ENCODE measurements at places on chromosomes 12 and 14.

GRCh38 chr14:65153101-65153500, 50.8 kb upstream of the MAX start:
- no peak for DNase-seq

DNA sequence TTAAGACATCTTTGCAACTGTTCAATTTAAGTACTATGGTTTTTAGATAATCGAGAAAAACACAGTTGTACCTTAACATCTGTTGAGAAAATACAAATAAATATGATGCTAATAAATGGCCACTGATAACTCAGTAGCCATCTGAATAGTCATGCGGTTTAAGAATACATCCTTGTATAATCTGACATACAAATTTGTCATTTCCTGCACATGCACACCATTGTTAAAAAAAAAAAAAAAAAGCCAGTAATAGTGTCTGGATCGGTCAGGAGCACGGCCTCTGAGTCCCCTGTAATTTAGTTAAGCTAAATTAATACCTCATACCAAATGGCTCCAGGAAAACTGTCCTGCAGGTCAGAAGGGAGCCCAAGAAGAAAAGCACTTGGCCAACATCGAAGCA, 16.8 kb downstream of the RFC5 start:
- no peak for DNase-seq

GRCh38 chr12:40104461-40105264, 1.2 kb downstream of the SLC2A13 start:
- DNase-seq, result no peak

DNA sequence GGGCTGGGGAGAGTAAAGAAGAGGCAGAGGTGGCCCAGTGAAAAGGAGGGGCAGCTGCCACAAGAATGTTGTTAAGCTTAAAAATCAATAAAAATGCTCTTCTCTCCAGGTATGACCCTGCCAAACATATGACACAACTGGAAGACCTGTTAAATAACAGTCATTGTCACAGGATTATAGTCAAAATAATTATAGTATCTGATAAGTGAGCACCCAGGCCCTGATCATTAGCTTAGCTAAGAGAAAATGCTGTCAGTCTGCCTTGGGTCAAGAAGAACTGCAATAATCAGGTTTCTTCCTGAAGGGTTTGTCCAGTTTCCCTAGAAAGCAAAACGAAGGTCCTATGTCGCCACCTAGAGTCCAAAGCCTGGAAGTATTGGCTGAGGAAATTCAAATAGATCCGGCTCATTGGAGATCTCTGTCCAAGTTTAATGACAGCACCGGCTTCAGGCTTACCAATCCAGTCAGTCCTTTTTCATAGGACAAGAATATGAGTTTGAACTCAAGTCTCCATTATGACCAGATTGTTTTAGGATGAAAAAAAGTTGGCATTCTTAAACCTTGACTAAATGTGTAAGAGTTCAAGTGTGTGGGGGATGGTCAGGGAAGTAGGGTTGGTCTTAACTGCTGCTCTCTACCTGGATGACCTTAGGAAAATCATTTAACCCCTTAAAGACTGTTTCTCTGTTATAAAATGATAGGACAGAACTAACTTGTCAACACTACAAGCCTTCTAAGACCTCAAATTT, 22.5 kb upstream of the NKX2-8 start:
- no peak for DNase-seq

- no peak for DNase-seq
These were observed 8.0 kb upstream of the MYH7 start for GRCh38 chr14:23443411-23443812.

DNA sequence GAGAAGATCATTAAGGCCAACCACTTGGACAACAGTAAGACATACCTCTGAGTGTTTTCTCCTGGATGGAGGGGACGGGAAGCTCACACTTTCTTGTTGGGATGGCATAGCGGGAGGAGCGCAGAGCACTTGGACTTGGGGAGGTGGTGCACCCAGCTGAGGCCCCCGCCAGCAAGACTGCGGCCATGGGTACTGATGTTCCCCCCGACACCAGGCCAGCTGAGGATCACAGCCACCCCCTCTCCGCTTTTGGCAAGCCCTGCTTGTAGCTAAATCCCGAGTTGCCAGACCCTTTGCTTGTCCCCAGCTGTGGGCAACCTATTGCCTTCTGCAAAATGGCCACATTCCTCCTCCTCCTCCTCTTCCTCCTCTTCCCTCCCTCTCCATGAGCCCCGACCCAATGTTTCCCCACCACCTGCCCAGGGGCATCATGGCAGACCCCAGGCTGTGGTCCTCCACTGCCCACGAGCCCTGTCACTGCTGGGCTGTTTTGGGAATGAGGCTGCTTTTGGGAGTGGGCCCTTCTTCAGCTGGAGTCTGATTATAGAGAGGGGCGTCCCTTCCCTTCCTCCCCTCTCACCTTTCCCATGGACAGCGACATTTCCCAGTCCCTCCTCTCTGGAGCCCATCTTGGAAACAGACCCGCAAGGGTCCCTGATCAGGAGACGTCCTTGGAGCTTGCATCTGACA, 62.8 kb downstream of the PRMT8 start:
- no peak for DNase-seq

GRCh38 chr14:99075771-99076375, 196.1 kb downstream of the BCL11B start:
- DNase-seq, result no peak

DNA sequence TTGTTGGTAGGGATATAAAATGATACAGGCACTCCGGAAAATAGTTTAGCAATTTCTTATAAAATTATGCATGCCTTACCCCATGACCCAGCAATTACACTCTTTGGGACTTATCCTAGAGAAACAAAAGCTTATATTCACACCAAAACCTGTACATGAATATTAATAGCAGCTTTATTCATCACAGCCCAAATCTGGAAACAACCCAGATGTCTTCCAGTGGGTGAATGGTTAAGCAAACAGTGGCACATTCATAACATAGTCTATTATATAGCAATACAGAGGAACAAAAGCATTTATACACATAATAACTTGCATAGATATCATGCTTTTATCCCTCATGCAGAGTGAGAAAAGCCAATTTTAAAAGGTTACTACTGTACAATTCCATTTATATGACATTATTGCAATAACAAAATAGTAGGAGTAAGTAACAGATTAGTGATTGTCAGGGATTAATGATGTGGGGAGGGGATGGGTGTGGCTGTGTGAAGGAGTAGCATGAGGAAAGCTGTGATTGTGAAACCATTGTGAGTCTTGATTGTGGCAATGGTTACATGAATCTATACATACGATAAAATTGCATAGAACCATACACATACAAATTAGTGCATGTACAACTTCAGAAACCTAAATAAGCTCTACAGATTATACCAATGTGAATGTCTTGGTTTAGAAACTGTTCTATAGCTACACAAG, 363.1 kb upstream of the OR4E1 start:
- DNase-seq, result no peak

- DNase-seq, result no peak
These were observed 14.3 kb upstream of the CORO1C start for GRCh38 chr12:108745641-108746040.

DNA sequence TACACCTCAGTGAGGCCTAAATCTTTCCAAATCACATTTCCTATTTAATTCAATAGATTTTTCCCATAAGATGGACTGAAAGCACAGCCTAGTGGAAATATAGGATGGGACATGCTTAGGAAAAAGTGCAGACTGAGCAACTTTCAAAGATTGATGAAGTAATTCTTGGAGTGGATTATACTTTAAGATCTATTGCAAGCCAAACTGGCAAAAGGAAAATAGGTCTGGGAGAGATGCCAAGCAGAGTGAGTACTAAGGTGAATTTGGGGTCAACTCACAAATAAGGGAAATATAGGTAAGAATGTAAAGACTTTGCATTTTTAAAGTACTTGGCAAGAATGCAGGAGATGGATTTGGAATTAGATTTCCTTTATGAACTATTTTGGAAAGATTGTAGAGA, 170.2 kb upstream of the FOXG1 start:
- no peak for DNase-seq

- DNase-seq, result no peak
These were observed 108.5 kb downstream of the DICER1 start for GRCh38 chr14:95048771-95049312.

DNA sequence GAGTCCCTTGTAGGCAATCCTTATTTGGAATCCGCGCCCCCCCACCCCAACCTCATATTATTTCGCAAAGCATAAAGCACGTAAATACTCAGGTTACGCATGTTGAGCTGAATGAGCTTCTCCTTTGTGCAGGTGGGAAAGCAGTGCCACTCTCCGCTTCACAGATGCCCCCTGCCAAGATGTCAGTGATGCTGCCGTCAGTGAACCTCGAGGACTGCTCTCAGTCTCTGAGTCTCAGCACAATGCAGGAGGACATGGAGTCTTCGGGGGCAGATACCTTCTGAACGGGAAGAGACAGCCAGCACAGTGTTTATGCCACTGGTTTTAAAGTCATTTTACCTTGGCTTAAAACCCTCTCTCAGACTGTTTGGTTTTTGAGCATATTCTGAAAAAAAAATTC, 90.1 kb upstream of the DACT1 start:
- no peak for DNase-seq

DNA sequence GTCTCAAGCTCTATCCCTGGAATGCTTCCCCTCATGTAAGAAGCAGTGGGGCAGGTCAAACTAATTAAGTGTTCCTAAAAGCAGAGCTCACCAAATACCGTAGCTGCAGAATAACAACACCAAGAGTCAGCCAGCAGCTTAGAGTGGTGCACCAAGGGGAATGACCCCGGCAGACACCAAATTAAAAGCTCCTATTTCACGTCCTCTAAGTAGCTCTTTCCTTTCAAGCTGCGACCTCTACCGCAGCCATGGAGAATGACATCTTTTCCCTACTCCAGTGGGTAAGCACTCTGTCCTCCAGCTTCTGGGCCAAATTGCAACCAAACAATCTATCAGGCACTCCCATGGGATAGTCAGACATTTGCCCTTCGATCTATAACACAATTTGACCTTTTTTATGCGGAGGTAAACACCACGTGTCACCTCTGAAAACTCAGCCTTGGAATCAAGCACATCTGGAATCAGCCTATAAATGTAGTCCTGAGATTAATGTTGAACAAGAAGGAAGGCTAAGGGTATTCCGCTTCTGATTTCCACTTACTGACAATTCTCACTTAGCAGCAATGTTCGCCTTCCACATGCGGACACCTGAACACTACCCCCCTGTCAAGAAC, 67.6 kb upstream of the CDKN3 start:
- DNase-seq, result no peak

DNA sequence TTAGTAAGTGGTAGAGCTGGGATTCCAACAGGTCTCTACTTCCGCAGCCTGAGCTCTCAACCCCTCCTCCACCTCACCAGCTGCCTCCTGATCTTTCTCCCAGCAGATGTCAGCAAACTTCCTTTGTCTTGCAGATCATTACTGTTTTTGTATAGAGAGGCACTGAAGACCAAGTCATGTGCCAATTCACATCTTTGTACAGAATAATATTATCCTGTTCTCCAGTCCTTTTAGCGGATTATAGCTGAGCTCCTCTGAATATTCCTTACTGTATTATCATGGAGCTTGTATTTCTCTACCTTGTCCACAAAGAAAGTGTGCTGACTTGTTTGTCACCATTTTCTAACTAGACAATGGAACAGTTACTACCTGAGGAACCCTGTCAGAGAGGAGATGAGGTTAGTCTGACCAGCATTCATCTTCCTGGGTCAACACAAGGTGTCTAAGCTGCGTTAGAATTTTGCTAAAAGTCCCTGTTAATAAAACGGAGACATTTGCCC, 142.3 kb upstream of the ARHGAP5 start:
- no peak for DNase-seq

- DNase-seq, result no peak
These were observed 120.0 kb downstream of the KCNA5 start for GRCh38 chr12:5163661-5164060.

GRCh38 chr12:9064815-9065606, 50.7 kb downstream of the A2M start:
- no peak for DNase-seq

GRCh38 chr12:62435303-62436163, 31.1 kb upstream of the MON2 start:
- DNase-seq, result peak; percentile 22

DNA sequence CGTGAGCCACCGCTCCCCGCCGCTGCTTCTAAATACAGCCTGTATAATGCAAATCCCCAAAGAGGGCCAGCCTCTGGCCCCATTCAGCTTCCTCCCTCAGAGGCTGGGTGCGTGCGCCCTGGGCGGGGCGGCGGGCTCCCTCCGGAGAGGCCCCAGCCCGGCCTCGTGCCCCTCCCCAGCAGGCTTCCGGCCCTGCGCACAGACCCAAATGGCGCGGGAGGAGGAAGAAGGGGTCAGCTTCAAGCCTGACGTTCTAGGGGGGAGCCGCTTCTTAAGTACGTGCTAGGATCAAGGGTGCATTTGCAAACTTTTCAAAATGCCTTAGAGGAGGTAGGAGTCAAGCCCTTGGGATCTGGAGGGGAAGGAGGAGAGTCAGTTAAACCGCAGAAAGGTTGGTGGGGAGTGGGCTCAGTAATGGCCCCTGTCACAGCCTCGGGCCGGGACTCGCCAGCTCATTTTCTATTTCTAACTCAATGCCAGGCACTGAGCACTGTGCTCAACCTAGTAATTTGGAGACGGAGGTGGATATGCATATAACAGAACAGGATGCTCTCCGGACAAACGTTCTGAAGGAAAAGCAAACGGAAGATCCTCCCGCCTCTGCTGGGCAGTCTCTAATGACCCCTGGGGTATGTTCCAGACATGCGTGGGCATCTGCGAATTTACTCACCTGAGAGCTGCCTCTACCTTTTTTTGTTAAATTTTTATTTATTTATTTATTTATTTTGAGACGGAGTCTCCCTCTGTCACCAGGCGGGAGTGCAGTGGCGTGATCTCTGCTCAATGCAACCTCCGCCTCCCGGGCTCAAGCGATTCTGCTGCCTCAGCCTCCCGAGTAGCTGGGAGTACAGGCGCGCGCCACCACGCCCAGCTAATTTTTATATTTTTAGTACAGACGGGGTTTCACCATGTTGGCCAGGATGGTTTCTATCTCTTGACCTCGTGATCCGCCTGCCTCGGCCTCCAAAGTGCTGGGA, 32.3 kb downstream of the NINJ2 start:
- peak; percentile 34 for DNase-seq

- peak; percentile 48 for DNase-seq
These were observed at the start of gene MAP3K12 for GRCh38 chr12:53499266-53500141. TSS of gene MAP3K12 (minus strand) at chr12:53499458. CDS start at chr12:53487391, 12,067 bp downstream.

- DNase-seq, result peak; percentile 19
These were observed 32.5 kb upstream of the SSPN start for GRCh38 chr12:26162905-26163304.

- DNase-seq, result peak; percentile 92
These were observed at the start of gene LGMN for GRCh38 chr14:92748259-92749016. TSS of gene LGMN (minus strand) at chr14:92748627. CDS start at chr14:92732786, 15,841 bp downstream.

- no peak for DNase-seq
These were observed 41.4 kb downstream of the KLRG1 start for GRCh38 chr12:9030776-9031175.

GRCh38 chr12:116896411-116896924, 14.3 kb upstream of the FBXW8 start:
- DNase-seq, result no peak

DNA sequence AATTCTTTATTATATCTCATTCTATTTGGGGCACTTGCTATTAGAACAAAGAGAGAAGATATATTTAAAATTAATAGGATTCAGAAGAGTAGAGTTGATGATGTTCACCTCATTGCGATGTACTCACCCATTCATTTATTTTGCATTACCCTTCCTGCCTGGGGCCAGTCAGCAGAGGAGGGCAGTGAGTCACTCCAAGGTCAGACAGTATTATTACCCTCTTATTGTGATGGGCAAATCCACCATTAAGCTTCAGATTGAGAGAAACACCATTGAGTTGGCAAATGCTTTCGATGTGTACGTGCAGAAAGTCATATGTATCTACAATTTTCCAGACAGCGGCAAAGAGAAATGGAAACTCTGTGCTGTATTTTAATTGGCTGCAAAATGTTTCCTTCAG, 134.2 kb downstream of the BICD1 start:
- no peak for DNase-seq

GRCh38 chr14:61408498-61408897, 87.1 kb downstream of the PRKCH start:
- DNase-seq, result no peak

All from CD4-positive, alpha-beta T cell treated with Interleukin-15 for 1 hour (primary cell).